Stimulated activated CD4-positive, alpha-beta T cell treated with anti-CD3 and anti-CD28 coated beads, Interleukin-2, amount 100 ng/mL, for 4 hours (primary cell): ENCODE measurements at places on chromosomes 11 and 22.

GRCh38 chr11:86987679-86988078, 32.5 kb upstream of the FZD4 start:
- no peak for DNase-seq

DNA sequence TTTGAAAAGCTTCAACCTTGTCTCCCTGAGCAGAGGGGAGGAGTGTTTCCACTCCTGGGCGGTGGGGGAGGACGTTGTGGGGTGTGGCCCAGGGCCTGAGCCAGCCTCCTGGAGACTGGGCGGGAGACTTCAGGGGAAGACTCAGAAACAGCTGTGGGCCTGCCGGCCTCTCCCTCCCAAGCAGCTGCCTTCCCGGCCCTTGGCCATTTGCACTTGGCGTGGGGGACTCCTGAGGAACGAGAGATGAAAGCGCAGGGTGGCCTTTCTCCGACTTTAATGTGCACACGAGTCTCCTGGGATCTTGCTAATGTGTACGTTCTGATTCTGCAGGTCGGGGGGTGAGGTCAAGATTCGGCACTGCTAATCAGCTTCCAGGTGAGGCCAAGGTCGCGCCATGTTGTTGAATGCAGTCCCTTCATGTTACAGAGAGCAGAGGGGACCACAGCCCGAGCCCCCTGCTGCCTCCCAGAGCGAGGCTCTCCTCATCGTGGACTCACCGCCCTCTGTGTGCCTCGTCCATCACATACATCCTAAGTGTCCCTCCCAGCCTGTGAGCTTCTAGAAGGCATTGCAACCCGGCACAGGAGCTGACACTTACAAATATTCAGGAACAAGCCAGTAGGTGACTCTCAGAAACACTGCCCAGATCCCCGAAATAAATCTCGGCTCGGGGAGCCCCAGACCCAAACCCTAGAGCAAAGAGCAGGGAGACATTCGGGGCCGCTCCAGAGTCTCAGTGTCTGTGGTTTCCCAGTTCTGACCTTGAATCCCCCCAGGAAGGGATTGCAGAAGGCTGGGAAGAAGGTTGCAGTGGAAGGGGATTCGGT, 7.7 kb downstream of the LIF start:
- DNase-seq = no peak

DNA sequence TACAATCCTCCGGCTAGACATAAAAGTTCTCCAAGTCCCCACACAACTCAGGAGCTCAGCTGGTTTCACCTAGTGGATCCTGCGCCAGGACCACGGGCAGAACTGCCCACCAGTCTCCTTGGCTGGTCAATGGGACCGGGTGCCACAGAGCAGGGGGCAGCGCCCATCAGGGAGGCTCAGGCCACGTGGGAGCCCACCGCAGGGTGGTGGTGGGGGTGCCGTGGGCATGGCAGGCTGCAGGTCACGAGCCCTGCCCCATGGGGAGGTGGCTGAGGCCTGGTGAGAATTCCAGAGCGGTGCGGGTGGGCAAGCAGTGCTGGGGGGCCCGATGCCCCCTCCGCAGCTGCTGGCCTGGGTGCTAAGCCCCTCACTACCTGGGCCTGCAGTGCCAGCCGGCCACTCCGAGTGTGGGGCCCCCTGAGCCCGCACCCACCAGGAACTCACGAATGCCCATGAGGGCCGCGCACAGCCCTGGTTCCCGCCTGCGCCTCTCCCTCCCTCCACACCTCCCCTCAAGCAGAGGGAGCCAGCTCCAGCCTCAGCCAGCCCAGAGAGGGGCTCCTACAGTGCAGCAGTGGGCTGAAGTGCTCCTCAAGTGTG, 1091.9 kb upstream of the TENM4 start:
- no peak for DNase-seq

DNA sequence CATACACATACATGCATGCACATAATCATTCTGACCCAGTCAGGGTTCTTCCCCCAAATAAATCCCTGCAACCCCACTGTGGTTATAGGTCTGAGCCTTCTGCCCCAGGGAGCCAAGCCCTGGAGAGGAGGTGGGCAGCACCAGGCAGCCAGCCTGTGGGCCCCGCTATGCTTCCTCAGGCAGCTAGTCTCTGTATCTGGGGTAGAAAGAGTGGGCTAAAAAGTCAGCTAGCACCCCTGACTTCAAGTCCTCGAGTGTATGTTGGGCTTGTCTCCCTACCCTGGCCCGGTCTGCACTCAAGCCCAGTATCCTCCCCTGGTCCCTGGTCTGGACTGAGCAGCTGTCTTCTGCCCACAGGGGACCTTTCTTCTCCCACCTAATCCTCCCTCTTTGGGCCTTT, 28.0 kb downstream of the KCNQ1OT1 start:
- DNase-seq = no peak

GRCh38 chr22:50250249-50250554, 863 bp downstream of the HDAC10 start:
- DNase-seq = no peak

- no peak for DNase-seq
Measured at GRCh38 chr11:94513091-94513490, 830 bp downstream of the C11orf97 start.

- DNase-seq = no peak
Measured at GRCh38 chr11:121557348-121557747, 104.6 kb upstream of the SORL1-AS1 start.

GRCh38 chr22:20922141-20922751, 5.0 kb downstream of the CRKL start:
- DNase-seq = no peak

DNA sequence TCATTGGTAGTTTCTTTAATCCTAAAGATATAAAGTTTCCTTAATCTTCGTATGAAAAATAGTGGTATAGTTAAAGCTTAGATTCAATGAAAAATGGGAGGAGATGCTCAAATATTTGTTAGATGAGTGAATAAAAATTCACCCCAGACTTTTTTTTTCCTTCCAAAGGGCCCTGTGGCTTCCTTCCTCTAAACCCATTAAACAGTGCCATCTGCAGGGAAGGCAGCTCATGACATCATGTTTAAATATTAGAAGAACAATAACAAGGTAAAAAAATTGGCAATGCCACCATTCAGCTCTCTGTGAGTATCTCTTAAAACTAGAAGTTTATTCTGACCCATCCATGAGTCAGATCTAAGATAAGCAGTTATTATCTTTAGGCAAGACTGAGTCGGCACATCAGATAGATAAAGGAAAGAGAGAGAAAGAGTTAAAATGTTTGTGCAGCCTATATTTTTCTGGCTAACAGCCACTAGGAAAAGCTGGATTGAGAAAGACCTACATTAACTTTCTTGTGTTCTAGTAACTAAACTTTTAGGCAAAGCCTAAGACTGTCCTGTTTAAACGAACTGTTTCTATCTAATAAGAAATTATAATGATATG, 19.1 kb upstream of the OOSP1 start:
- no peak for DNase-seq

- no peak for DNase-seq
Measured at GRCh38 chr22:17063411-17064106, 21.2 kb upstream of the IL17RA start.

DNA sequence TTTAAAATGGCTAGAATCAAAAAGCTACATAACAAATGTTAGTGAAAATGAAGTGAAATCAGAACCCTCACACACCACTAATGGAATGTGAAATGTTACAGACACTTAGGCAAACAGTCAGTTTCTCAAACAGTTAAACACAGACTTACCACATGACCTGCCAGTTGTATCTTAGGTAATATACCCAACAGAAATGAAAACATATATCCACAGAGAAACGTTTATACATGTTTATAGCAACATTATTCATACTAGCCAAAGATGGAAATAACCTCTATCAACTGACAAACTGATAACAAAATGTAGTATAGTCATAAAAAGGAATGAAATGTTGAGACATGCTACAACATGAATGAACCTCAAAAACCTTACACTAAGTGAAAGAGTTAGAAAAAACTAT, 131.5 kb upstream of the TRPC6 start:
- DNase-seq = no peak

GRCh38 chr11:13033760-13034533, 24.8 kb downstream of the RASSF10 start:
- DNase-seq = no peak

- DNase-seq = no peak
Measured at GRCh38 chr11:112160091-112160848, 3.6 kb downstream of the IL18 start.

DNA sequence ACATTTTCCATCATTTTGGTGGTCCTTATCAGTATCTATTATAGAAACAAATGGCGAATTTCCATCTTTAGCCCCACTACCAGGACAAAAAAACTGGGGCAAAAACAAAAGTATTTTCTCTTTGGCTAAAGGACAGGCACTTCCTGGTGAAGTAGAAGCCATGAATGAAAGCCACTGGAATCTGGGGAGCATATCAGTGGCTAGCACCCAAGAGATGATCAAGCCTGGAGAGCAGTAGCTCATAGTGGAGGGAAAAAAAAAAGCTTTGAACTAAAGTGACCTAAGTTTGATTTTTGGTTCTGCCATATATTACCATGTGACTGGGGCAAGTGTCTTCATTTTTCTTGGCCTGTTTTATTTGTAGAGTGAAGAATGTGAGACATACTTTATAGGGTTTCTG, 272.3 kb downstream of the GUCY1A2 start:
- DNase-seq = no peak

GRCh38 chr11:39011797-39012196, 2413.8 kb upstream of the RAG2 start:
- no peak for DNase-seq

GRCh38 chr11:63767565-63768236, 874 bp downstream of the ZFTA start:
- DNase-seq = no peak

DNA sequence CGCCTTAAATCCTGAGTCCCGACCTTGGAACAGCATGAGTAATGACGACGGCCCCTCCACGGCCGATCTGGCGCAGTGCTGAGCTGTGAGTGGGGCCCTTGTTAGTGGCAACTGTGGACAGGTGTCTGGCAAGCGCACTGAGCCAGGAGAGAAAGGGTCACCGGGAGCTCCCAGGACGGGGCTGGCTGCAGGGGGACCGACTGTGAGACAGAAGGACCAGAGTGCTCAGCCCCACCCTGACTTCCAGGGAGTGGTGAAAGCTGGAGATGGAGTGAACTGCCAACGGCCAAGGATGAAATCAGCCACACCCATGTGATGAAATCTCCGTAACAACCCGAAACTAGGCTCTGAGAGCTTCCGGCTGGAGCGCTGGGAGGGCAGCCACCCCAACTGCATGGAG, 228.6 kb downstream of the BRD1 start:
- DNase-seq = no peak

DNA sequence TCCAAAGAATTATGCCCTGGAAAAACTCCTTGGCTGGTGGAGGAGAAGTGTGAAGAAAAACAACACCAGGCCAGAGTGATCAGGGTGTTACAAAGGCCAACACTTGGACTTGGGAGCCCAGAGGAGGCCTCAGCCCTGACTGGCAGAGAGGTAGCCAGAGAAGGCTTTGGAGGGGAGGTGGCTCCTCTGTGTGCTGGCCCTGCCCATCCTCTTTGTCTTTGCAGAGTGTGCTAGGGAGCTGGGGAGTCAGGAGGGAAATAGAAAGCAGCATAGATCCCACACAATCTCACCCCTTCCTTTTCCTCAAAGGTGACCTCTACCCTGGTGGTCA, 12.0 kb upstream of the P2RY6 start:
- DNase-seq = no peak

- no peak for DNase-seq
Measured at GRCh38 chr22:20530368-20531153, 23.2 kb downstream of the MED15 start.

GRCh38 chr11:11722861-11723260, 101.1 kb upstream of the GALNT18 start:
- no peak for DNase-seq

GRCh38 chr11:94152678-94153065, 24.0 kb downstream of the PANX1 start:
- no peak for DNase-seq

GRCh38 chr11:131195661-131196517, 174.5 kb upstream of the NTM start:
- no peak for DNase-seq

DNA sequence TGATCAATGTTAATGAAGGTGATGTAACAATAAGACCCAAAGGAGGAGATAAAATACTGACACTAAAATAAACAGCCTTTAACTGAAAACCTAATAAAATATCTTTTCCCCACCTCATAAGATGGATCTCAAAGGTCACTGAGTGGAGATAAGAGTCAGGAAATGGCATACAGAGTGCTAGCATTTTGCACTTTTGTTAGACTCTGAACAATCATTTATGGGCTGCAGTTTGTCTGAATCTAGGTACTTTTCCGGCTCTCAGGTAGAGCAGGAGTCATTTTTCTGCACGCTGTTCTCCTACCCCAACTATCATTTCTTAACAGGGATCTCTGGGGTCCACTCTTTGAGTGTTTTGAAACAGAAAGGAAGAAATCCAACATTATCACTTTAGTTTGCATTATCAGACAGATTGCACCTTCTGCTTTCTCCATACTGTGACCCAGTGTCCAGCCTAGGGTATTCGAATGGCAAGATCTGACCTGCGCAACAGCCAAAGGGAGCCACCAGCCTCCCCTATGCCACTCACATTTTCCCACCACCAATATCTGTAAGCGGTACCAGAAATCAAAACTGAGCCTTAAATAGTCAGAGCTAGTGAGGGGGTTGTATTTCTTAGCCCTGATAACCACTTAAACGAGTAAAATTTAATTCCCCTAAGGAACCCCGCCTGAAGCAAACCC, 863 bp downstream of the SIAE start:
- no peak for DNase-seq

DNA sequence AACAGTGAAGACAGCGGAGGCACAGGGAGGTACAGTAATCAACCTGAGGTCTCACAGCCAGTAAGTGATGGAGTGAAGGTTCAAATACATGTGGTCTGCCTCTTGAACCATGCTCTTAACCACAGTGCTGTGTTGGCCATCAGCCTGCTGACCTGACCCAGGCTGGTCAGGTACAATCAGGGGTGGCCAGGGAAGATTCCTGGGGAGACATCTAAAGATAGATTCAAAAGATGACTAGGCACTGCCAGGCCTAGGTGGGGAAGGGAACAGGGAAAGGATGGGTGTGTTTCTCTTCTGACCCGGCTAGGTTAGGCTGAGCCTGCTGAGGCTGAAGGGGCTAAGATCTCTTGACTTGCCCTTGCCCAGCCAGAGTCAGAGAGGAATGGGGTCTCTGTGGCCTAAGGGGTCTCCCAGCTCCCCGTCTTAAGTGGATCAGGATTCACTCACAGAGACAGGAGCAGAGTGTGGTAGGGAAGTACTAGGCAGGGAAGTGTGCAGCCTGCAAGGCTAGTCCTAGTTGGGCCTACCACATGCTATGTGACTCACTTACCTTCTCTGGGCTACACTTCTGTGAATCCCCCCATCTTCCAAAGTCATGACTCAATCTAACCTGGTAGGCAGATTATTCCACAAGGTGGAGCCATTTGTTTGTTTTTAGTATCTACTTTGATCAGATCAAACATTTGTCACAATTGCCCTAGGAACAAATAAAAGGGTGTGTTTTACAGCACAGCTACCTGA, 10.4 kb upstream of the SREBF2 start:
- peak; percentile 47 for DNase-seq

GRCh38 chr11:16195651-16196050, 160.7 kb downstream of the SOX6 start:
- DNase-seq = no peak

DNA sequence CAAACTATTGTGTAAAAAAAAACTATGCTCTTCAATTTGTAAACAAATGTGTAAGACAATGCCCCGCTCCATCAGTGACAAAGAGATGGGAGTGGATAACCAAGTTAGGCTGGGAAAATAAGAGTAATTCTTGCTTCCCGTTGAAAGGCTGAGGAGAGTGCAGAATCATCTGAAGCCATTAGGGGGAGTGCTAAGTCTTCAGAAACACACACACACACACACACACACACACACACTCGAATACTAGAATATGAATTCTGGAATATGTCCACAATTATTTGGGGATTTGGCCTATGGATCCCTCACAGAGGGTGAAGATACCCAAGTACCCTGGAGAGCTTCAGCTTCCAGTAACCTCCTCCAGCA, 27.8 kb upstream of the ROBO3 start:
- no peak for DNase-seq
